Cardiac muscle cell (in vitro differentiated cells and primary cell): ENCODE measurements at places on chromosomes 13 and 19. TPM values are rescaled to one million over a fixed set of nuclear protein-coding genes. Genes with fewer than 3 reads are reported as not detected.

GRCh38 chr19:41545547-41545946 is 30.4 kb upstream of the CEACAM21 start:
- DNase-seq, result no peak
- no peaks in the 10 kb centered on the region for H3K4me1 ChIP-seq
- H3K36me3 ChIP-seq, result no peaks in the 10 kb centered on the region
- H3K27ac ChIP-seq, result no peak overlapping the region
- no peaks in the 10 kb centered on the region for H3K27me3 ChIP-seq

GRCh38 chr19:49988433-49988832 is 27.5 kb upstream of the SIGLEC11 start:
- peaks cover 15% of the 10 kb centered on the region for H3K36me3 ChIP-seq
- no peak overlapping the region for H3K27ac ChIP-seq
- H3K4me1 ChIP-seq, result no peaks in the 10 kb centered on the region
- DNase-seq, result no peak

- no peaks in the 10 kb centered on the region for H3K36me3 ChIP-seq
- H3K27me3 ChIP-seq, result no peaks in the 10 kb centered on the region
- no peak overlapping the region for H3K4me3 ChIP-seq
- no peak overlapping the region for H3K27ac ChIP-seq
These were observed 1214.1 kb downstream of the DIAPH3 start for GRCh38 chr13:58949646-58950045.

DNA sequence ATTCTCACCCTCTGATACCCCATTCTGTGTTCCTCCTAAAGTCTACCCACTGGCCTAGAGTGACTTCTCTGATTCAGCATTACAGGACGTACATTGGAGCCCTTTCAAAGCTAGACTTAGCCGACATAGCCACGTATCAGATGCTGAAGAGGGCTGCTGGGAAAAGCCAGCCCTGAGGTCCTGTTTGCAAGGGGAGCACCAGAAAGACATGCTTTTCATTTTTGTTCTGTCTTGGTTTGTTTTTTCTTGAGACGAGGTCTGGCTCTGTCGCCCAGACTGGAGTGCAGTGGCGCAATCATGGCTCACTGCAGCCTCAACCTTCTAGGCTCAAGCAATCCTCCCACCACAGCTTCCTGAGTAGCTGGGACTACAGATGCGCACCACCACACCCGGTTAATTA is 6.3 kb upstream of the ZSWIM4 start:
- no peaks in the 10 kb centered on the region for H3K27me3 ChIP-seq
- H3K36me3 ChIP-seq, result no peaks in the 10 kb centered on the region
- H3K27ac ChIP-seq, result no peak overlapping the region
- H3K4me1 ChIP-seq, result no peaks in the 10 kb centered on the region
- no peak overlapping the region for H3K4me3 ChIP-seq
- peak; percentile 86 for DNase-seq

DNA sequence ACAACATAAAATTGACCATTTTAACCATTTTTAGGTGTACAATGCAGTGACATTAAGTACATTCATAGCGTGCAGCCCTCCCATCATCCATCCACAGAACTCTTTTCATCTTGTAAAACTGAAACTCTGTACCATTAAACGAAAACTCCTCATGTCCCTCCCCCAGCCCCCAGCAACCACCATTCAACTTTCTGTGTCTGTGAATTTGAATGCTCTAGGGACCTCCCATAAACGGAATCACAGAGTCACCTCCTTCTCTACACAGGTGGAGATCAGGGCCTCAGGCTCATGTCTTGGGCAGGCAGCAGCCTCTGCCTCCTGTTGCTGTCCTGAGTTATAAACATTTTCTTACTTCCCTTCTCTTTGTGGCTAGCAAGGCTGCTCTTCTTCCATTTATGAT is 7.3 kb upstream of the CCNE1 start:
- no peaks in the 10 kb centered on the region for H3K4me1 ChIP-seq
- no peak overlapping the region for H3K27ac ChIP-seq
- no peak overlapping the region for H3K4me3 ChIP-seq
- H3K27me3 ChIP-seq, result no peaks in the 10 kb centered on the region
- no peaks in the 10 kb centered on the region for H3K36me3 ChIP-seq

DNA sequence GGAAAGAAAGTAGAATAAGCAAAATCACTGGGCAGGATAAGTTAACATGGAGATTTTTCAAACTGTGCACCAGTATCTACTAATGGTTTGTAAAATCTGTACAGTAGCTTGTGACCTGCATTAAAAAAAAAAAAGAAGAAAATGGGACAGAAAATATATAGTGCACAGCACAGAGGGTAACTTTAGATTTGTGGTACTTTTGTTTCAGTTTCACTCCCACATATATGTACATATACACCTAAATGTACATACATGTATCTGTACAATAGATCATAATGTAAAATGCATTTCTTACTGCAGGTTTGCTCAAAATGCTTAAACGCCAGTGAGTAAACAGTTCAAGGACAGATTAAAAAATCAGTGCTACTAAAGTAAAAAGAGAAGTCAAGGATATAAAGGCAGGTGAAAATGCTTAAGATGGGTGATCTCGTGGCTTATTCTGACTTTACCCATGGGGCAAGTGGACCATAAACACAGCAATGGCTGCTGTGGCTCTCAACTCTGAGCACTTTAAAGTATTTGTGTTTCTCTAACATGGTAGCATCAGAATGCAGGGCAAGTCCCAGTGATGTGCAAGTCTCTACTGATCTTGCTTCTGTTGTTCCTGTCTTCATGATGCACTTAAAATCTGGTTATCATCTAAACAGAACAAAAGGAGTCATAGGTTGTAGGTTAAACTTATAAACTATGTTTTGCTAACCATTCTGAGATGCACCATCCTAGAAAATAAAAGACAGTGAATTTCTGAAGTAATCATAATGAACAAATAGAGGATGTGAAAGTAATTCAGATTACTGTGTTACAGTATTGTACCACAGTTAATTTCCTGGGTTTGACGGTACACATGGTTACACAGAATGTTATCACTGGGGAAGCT is 112.3 kb downstream of the MIPEP start:
- H3K27ac ChIP-seq, result no peak overlapping the region
- no peak for DNase-seq
- no peaks in the 10 kb centered on the region for H3K36me3 ChIP-seq
- peaks cover 7% of the 10 kb centered on the region for H3K4me1 ChIP-seq

GRCh38 chr19:10422046-10422461 is 1.7 kb downstream of the PDE4A start:
- peaks cover 15% of the 10 kb centered on the region for H3K4me1 ChIP-seq
- H3K27me3 ChIP-seq, result peaks cover 99% of the 10 kb centered on the region
- H3K27ac ChIP-seq, result no peak overlapping the region
- H3K4me3 ChIP-seq, result no peak overlapping the region

DNA sequence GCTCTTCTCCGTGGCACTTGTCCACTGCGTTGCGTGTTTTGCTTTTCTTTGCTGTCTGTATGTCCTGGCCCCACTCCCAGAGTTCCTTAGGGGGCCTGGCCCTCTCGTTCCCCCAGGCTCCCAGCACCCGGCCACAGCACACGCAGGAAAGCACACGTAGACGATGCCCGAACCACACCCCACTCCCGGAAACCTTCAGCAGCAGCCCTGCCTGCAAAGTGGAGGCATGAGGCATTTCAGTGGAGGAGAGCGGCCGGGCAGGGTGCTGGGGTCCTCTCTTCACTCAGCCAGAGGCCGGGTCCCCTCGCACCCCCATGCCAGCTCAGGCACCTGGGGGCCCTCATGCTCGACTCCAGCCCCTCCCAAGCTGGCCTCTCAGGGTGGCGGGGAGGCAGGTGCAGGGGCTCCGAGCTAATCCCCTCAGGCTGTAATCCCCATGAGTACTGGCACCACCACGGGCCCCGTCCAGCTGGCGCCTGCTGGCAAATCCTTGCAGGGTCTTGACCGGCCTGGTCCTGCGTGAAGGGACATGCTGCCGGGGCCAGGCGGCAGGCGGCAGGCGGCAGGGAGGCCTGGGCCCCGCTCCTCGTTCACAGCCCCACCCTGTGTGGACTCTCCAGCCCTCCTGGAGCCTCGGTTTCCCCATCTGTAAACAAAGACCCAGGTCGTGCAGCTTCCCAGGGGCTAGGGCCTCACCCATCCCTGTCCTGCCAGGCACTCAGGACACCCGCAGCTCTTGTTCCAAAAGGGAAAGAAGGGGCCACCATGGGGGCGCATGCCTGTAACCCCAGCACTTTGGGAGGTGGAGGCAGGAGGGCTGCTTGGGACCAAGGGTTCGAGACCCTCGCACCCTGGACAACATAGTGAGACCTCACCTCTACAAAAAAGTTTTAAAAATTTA is 7.0 kb downstream of the PIP5K1C start:
- H3K27me3 ChIP-seq, result no peaks in the 10 kb centered on the region
- peaks cover 1% of the 10 kb centered on the region for H3K4me1 ChIP-seq
- no peak for DNase-seq
- H3K4me3 ChIP-seq, result no peak overlapping the region

The BEST2 gene
- not detected in 2 replicates for total RNA-seq

The CNN1 gene
- total RNA-seq, result 288 and 520 TPM in 2 replicates

The GDF15 gene
- total RNA-seq, result 2.9 and 10.0 TPM in 2 replicates
